ENCODE measurements at places on chromosomes 4 and X.
A peak's percentile ranks its signal among the peaks of the same experiment; 100 is the strongest.

GRCh38 chr4:88017516-88018297 lies 10.3 kb downstream of the PKD2 start:
- peak; percentile 94 for DNase-seq

- DNase-seq, result no peak
Observed at GRCh38 chr4:181150191-181150590, 1093.0 kb upstream of the TENM3 start.

- no peak for DNase-seq
Observed at GRCh38 chr4:111933703-111934102, 211.6 kb upstream of the FAM241A start.

- peak; percentile 55 for DNase-seq
Observed at GRCh38 chr4:152415980-152416379, 119.9 kb downstream of the FBXW7 start.

- DNase-seq, result peak; percentile 21
Observed at GRCh38 chrX:97685753-97686152, 802.0 kb downstream of the RPA4 start.

DNA sequence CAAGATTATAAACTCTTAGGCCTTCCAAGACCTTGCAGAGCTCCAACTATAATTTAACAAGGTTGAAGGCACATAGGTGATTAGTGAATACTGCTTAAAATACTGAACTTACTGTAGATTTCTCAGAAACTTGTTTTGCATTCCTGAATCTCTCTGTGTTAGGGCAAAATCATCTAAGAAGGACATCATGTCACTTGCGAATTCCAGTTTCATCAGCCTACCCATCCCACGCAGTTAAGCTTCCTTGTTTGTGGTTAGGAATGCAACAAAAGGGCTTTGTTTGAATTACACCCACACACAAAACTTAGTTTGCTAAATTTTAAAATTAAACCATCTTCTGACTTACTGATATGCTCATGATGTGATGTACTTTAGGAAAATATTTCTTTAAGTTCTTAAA lies 174.0 kb downstream of the SOWAHB start:
- peak; percentile 78 for DNase-seq

- DNase-seq, result peak; percentile 76
Observed at GRCh38 chr4:140893939-140894338, 137.8 kb upstream of the TBC1D9 start.

Data from fibroblast of skin of scalp (primary cell).